A549 treated with AZD2906 at 1 μM for 4 hours (cell line): ENCODE measurements at places on chromosomes 16 and 17. TPM values are rescaled to one million over a fixed set of nuclear protein-coding genes. Genes with fewer than 3 reads are reported as not detected.

IQCK gene
- 8.0 to 10.6 TPM (median 9.1 TPM) in 5 replicates for total RNA-seq

MARVELD3 gene
- total RNA-seq = 0.27 to 0.45 TPM (median 0.32 TPM) in 5 replicates

QRICH2 gene
- 0.42 to 1.1 TPM (median 0.85 TPM) in 5 replicates for total RNA-seq

ANKRD13B gene
- total RNA-seq = 20.7 to 30.7 TPM (median 26.2 TPM) in 5 replicates

RAMP2 gene
- 0.51 to 1.3 TPM (median 1.2 TPM) in 5 replicates for total RNA-seq

MYH1 gene
- not detected in 5 replicates for total RNA-seq
